ENCODE measurements at places on chromosomes 1 and 21.

DNA sequence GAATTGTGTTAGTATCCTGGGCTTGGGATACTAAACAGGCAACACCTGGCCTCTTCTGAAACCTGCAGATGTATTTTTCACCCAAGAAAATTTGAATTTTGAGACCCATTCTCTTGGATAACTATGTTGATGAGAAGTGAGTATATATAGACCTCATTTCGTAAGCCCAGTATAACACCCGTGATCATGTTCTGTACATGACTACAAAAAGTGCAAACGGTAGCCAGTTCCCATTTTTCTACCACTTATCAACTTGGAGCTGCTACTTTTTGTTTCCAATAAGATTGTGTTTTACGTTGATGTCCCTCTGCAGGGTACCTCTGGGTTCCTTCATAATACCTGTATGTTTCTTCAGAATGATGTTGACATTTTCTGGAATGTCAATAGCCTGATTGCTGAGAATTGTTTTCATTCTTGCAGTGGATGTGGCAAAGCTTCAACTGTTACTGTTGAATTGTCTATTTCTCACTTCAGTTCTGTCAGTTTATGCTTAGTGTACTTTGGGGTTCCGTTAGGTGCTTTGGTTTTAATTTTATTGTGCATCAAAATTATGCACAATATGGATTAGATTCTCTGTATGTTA is 48.1 kb downstream of the ZFYVE9 start:
- no peak for DNase-seq

- no peak for DNase-seq
These were observed 47.2 kb downstream of the MORN1 start for GRCh38 chr1:2344121-2344681.

DNA sequence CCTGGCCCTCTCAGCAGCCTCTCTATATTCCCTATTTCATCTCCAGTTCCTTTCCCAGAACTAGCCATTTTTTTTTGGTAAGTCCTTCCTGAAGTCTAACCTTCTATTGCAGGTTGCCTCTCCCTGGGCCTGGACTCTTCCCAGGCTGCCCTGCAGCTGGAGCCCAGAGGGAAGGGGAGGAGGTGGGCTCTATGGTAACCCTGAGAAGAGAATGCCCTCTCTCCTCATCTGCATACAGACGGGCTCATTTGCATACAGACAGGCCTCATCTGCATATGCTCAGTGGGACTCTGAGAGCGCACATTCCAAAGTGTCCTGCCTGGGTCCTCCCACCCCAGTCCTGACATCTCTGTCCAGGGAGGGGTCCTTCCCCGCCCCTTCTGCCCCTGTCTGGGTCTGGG is 32.7 kb downstream of the RHBG start:
- DNase-seq, result no peak

DNA sequence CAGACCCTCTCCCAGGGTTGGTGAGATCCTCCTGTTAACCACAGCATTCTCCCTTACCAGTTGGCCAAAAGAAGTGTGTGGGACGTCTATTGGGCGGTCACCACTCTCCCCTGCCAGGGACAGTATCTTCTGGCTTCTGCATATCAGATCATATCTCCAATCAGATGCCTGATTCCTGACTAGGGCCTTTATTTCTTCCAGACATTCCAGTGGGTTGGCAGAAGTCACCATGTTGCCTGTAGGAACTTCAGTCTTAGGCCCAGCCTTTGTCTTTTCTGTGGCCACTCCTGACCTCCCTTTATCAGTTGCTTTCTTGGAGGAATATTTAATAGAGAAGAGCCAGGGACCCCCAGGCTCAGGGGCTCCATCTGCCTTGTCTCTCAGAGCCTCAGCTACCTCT is 130.4 kb upstream of the F3 start:
- DNase-seq, result no peak

- no peak for DNase-seq
These were observed 295.3 kb downstream of the PTPRU start for GRCh38 chr1:29531596-29531995.

- DNase-seq, result no peak
These were observed 980.8 kb downstream of the PLA2G4A start for GRCh38 chr1:187809549-187809948.

DNA sequence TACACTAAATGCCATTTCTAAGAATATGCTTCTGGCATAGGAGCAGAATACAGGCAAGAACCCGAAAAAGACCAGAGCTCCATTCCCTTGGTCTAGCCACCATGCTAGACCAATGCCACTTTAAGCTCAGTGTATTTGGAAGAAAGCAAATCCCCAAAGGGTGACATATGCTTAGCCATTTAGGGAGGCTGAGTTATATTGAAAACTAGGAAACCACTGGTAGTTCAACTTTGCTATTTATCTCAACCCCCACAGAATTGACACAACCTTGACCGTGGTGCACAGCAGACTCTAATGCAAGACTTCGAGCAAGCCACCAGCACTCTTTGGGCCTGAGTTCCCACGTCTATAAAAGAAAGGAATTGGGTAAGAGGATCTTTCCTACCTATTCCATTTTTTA is 167.9 kb downstream of the ADSS2 start:
- DNase-seq, result no peak
